Foreskin keratinocyte (primary cell): ENCODE measurements at places on chromosomes 1 and 21. TPM values are rescaled to one million over a fixed set of nuclear protein-coding genes. Genes with fewer than 3 reads are reported as not detected.

- no peak for DNase-seq
These were observed 308.0 kb upstream of the C1orf174 start for GRCh38 chr1:4207842-4208692.

- no peak for DNase-seq
These were observed 58.7 kb downstream of the PRDM16 start for GRCh38 chr1:3127738-3128137.

The RCSD1 gene
- polyA plus RNA-seq: 0.02 and 0.03 TPM in 2 replicates

The FYB2 gene
- not detected in 2 replicates for polyA plus RNA-seq

The SLAMF8 gene
- polyA plus RNA-seq: not detected in 2 replicates

The NFASC gene
- polyA plus RNA-seq: 0.66 and 1.2 TPM in 2 replicates
